Naive B cell (primary cell): ENCODE measurements at places on chromosomes 6 and 20. TPM values are rescaled to one million over a fixed set of nuclear protein-coding genes. Genes with fewer than 3 reads are reported as not detected.

- DNase-seq = no peak
- no peaks in the 10 kb centered on the region for H3K27me3 ChIP-seq
- no peak overlapping the region for H3K4me3 ChIP-seq
- no peak overlapping the region for H3K27ac ChIP-seq
These were observed 23.1 kb downstream of the FBXL4 start for GRCh38 chr6:98924647-98925046.

- H3K4me1 ChIP-seq = peaks cover 22% of the 10 kb centered on the region
- H3K27me3 ChIP-seq = no peaks in the 10 kb centered on the region
- H3K27ac ChIP-seq = no peak overlapping the region
- no peaks in the 10 kb centered on the region for H3K36me3 ChIP-seq
- peak overlapping the region; percentile 90 for H3K4me3 ChIP-seq
These were observed 520 bp upstream of the TAB2 start for GRCh38 chr6:149316740-149317643.

- no peaks in the 10 kb centered on the region for H3K4me1 ChIP-seq
- no peak for DNase-seq
- H3K27ac ChIP-seq = no peak overlapping the region
These were observed 251.5 kb downstream of the TFAP2A start for GRCh38 chr6:10163203-10163962.

DNA sequence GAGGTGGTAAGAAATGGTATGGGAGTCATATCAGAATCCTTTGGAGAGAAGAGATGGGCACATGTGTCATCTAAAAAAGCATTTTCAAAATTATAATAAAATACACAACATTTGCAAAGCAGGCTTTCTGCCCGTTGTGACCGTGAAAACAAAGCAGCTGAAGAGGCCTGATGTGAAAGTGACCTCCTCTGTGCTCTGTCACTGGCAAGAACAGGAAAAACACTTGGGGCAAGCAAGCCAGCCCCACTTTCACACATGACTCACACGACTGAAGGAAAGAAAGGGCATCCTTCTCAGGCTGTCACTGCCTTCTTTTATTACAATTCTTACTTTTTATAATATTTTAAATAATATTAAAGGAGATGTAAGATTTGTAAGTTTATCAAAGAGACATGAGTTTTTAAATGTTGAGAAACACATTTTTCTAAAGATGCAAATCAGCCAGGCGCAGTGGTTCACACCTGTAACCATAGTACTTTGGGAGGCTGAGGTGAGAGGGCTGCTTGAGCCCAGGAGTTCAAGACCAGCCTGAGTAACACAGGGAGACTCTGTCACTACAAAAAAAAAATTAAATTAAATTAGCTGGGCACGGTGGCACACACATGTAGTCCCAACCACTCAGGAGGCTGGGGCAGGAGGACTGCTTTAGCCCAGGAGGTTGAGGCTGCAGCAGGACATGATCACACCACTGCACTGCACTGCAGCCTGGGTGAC is 143.7 kb downstream of the BTBD9 start:
- no peak overlapping the region for H3K27ac ChIP-seq
- H3K36me3 ChIP-seq = no peaks in the 10 kb centered on the region
- peaks cover 6% of the 10 kb centered on the region for H3K4me1 ChIP-seq
- no peak for DNase-seq
- no peaks in the 10 kb centered on the region for H3K27me3 ChIP-seq

DNA sequence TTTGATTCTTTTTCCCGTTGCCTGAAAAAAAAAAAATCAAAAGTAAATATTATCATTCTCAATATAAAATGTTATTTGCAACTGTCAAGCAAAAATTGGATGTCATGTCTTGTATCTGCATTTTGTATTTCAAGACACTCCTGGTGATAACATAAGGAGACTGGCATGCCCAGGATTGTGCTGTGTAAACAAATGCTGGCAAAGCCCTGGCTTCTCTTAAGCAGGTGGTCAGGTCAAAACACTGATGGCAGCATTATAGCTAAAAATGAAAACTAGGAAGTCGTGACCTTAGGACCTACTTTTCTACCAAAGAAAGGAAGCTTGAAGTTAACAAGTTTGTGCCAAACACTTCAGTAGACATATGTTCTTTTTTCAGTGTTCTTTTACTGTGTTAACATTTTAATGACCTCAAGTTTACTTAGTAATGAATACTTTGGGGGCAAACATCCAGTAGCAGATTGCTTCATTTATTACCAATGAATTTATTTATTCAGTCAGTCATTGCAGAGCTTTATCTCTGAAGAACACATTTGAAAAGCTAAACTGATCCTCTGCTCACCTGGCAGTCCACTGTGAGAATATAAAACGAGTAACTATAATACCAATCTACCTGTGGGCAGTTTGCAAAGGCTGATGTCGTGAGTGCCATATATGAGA is 243.1 kb upstream of the FLRT3 start:
- no peaks in the 10 kb centered on the region for H3K4me1 ChIP-seq
- no peak for DNase-seq
- H3K27ac ChIP-seq = no peak overlapping the region
- H3K36me3 ChIP-seq = no peaks in the 10 kb centered on the region

GRCh38 chr6:136761227-136761922 is 30.9 kb downstream of the MAP3K5 start:
- H3K4me3 ChIP-seq = peak overlapping the region; percentile 88
- H3K27ac ChIP-seq = peak overlapping the region; percentile 88
- peaks cover 63% of the 10 kb centered on the region for H3K4me1 ChIP-seq
- DNase-seq = no peak

DNA sequence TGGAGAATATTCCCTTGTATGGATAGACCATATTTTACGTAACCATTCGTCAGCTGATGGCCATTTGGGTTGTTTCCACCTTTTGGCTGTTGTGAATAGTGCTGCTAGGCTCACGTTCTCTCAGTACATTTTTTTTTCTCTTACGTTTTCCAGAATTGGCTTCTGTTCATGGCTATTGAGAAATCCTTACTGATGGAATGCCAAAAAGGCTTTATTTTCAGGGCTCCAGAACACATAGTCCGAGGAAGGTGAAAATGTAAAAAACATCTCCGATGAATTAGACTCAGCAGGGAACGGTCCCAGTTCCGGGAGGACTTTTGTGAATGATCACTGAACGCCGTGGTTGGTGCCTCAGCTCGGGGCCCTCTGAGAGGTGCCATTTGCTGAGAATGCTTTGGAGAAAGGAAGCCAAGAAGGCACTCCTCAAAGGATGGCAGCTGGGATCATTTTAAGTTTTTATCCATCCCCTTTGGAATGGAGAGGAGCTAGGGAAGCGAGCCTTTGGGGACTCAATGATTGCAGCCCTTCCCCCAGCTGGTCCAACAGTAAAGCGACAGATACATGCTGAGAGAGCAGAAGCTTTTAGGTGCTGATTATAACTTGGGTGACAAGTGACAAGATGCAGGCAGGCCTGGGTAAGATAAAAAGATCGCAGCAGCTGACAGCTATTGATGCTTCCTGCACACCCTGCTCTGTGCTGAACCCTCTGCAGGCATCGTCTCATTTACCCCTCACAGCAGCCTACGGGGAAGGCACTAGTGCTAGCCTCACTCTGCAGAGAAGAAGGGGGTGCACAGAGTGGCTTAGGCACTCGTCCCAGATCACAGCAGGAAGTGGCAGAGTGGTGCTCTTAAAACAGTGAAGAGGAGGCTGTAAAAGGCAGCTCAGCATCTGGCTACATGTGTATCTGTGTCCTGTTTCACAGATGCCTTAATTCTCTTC is 133.4 kb upstream of the KCNG1 start:
- H3K27ac ChIP-seq = peak overlapping the region; percentile 50
- H3K4me1 ChIP-seq = no peaks in the 10 kb centered on the region
- DNase-seq = no peak

GRCh38 chr20:58985656-58986055 is 4.6 kb downstream of the NELFCD start:
- H3K27me3 ChIP-seq = no peaks in the 10 kb centered on the region
- DNase-seq = no peak
- H3K36me3 ChIP-seq = peaks cover 5% of the 10 kb centered on the region
- no peak overlapping the region for H3K4me3 ChIP-seq
- no peak overlapping the region for H3K27ac ChIP-seq

DNA sequence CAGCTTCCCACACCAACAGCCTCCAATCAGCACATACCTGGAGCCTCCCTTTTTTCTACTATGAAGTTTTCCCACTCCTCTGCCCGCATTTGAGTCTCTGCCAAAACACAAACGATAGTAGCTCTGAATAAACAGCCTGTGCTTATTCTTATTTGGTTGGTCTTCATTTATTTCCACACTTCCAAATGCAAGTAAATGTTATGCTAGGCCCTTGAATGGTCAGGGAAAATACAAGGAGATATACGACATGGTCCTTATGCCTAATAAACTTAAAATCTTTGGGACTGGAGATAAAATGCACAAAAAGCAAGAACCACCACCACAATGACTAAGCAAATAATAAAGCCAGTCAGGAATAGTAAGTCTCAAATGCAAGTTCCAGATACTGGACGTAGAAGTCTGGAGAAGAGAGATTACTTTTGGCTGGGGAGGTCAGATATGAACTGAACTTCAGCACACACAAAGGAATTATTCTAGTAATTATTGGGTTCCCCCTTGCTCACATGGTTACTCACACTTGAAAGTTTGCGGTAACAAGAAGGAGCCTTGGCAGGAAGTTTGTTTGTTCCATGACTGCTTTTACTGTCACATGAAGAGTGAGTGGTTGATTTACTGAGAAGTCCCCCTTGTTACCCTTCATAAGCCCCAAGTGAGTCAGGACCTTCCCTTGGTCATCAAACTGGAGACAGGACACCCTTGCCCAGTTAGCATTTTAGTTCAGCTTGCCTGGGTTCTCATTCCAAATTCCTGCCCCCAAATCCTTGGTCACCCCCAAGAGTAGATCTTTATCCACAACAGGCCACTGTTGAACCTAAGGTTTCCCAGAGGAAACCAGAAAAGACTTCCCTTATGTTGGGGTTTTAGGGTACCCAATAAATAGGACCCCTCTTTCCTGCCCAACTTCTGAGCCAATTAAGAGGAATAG is 511.2 kb upstream of the JARID2 start:
- H3K4me1 ChIP-seq = peaks cover 88% of the 10 kb centered on the region
- no peaks in the 10 kb centered on the region for H3K36me3 ChIP-seq
- H3K27me3 ChIP-seq = no peaks in the 10 kb centered on the region
- H3K27ac ChIP-seq = peak overlapping the region; percentile 100
- peak overlapping the region; percentile 75 for H3K4me3 ChIP-seq

DNA sequence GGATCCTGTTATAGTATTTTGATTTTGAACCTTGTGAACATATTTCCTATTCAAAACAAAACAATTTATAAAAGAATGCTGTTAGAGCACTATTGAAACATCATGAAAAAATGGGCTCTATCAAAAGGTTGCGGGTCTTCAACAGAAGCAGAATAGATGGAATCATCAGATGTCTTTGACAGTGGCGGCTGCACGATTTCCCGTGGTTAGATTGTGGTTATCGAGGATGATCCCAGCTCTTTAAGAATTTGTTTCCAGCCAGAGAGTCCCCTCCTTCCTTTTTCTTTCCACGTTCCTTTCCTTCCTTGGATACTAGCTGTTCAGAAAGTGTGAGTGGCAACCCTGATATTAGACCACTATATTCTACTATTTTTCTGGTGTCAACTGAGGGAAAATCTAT is 163.4 kb downstream of the FARS2 start:
- no peak overlapping the region for H3K4me3 ChIP-seq
- no peak for DNase-seq
- peaks cover 15% of the 10 kb centered on the region for H3K36me3 ChIP-seq
- H3K27ac ChIP-seq = no peak overlapping the region
- peaks cover 10% of the 10 kb centered on the region for H3K4me1 ChIP-seq

GRCh38 chr6:163254341-163254835 is 160.1 kb upstream of the QKI start:
- H3K4me1 ChIP-seq = no peaks in the 10 kb centered on the region
- H3K27ac ChIP-seq = no peak overlapping the region
- H3K27me3 ChIP-seq = peaks cover 6% of the 10 kb centered on the region
- no peaks in the 10 kb centered on the region for H3K36me3 ChIP-seq

GRCh38 chr6:132612449-132613108 is 11.5 kb downstream of the TAAR2 start:
- H3K36me3 ChIP-seq = no peaks in the 10 kb centered on the region
- DNase-seq = no peak
- H3K27me3 ChIP-seq = no peaks in the 10 kb centered on the region
- peaks cover 8% of the 10 kb centered on the region for H3K4me1 ChIP-seq
- no peak overlapping the region for H3K27ac ChIP-seq

DNA sequence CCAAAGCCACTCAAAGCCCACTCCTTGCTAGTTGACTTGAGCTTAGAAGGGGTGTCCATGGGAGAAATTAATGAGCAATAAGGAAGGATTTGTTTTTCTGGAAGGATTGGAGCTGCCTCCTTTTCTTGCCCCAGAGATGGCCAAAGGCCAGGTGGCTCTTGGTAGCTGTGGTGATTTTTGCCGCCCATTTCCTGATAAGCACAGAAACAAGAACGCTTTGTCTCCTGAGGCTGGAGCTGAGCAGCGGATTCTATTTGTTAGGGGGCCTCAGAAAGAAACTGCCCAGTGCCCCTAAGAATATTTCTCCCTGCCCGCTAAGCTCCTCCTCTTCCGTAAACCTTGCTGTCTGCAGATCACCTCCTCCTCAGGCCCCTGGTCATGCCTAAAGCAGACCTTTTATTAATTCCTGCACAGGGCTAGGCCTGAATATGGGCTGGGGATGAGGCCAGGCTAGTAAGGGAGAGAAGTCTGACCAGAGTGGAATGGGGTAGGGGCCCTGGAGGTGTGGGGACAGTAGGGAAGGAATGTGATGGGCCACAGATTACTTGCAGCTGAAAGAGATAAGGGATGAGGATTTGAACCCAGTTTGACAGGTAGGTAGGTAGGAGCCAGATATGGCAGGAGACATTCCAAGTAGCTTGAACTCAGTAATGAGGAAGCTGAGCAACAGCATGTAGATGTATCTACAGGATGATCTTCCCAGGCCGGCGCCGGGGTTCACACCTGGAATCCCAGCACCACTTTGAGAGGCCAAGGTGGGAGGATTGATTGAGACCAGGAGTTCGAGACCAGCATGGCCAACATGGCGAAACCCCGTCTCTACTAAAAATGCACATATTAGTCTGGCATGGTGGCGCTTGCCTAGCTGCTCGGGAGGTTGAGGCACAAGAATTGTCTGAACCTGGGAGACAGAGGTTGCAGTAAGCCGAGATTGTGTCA is 71.2 kb upstream of the NAA20 start:
- no peaks in the 10 kb centered on the region for H3K36me3 ChIP-seq
- H3K27ac ChIP-seq = no peak overlapping the region

- no peaks in the 10 kb centered on the region for H3K4me1 ChIP-seq
- no peak overlapping the region for H3K27ac ChIP-seq
- no peak overlapping the region for H3K4me3 ChIP-seq
- peaks cover 5% of the 10 kb centered on the region for H3K27me3 ChIP-seq
These were observed 56.0 kb downstream of the CEBPB start for GRCh38 chr20:50246367-50247195.

GRCh38 chr6:109922851-109923250 is 55.3 kb upstream of the GPR6 start:
- no peaks in the 10 kb centered on the region for H3K4me1 ChIP-seq
- no peaks in the 10 kb centered on the region for H3K36me3 ChIP-seq
- no peak overlapping the region for H3K27ac ChIP-seq
- no peak overlapping the region for H3K4me3 ChIP-seq
- no peak for DNase-seq

GRCh38 chr20:18852318-18852717 is 38.7 kb downstream of the SCP2D1 start:
- H3K27ac ChIP-seq = no peak overlapping the region
- no peaks in the 10 kb centered on the region for H3K36me3 ChIP-seq
- H3K4me3 ChIP-seq = no peak overlapping the region
- H3K4me1 ChIP-seq = no peaks in the 10 kb centered on the region

GRCh38 chr6:37134396-37135191 is 35.4 kb upstream of the PIM1 start:
- H3K36me3 ChIP-seq = no peaks in the 10 kb centered on the region
- DNase-seq = no peak
- no peaks in the 10 kb centered on the region for H3K27me3 ChIP-seq

The TSBP1 gene
- polyA plus RNA-seq = not detected

The SLC16A10 gene
- polyA plus RNA-seq = 2.1 TPM

The HELZ2 gene
- 10.4 TPM for polyA plus RNA-seq

The OPRM1 gene
- not detected for polyA plus RNA-seq

The CDH26 gene
- polyA plus RNA-seq = 0.15 TPM

The FOXC1 gene
- polyA plus RNA-seq = not detected

The PLA2G7 gene
- 0.86 TPM for polyA plus RNA-seq
